ENCODE measurements at places on chromosomes 2 and 18. TPM values are rescaled to one million over a fixed set of nuclear protein-coding genes. Genes with fewer than 3 reads are reported as not detected.

DNA sequence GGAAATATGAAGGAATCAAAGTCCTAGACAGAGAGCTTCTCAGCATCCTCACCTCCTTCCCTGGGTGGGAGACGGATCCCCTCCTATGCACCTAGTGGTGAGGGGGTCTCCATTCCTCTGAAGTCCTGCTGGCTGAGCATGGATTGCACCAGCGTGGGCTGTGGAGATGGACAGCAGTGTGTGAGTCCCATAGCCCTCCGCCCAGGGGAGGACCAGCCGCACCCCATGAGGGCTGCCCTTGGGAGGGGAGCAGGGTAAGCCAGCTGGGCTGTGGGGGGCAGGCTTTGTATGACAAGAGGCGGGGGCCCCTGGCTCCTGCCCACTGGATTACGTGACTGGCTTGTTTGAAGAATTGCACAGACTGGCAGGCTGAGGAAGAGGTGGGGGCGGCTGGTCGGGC is 768.2 kb downstream of the GALR1 start:
- no peaks in the 10 kb centered on the region for H3K4me1 ChIP-seq
- H3K36me3 ChIP-seq: no peaks in the 10 kb centered on the region
- peaks cover 2% of the 10 kb centered on the region for H3K27me3 ChIP-seq

GRCh38 chr2:45001869-45002385 is 7.3 kb downstream of the SIX2 start:
- H3K4me3 ChIP-seq: peak overlapping the region; percentile 55
- no peak for DNase-seq
- H3K27me3 ChIP-seq: peaks cover 79% of the 10 kb centered on the region

DNA sequence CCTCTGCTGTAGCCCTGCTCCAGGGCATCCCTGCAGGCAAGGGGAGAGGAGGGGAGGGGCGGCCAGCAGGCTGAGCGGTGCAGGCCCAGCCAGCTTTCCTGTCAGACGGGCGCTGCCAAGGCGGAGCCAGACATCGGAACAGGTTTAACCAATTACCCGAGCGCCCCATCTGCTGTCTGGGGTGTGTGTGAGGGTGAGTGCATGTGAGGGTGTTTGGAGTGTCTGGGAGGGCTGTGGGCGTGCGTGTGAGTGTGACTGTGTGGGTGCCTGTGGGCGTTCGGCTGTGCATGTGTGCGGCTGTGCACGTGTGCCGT is 20.0 kb downstream of the EMX1 start:
- no peak for DNase-seq
- H3K36me3 ChIP-seq: no peaks in the 10 kb centered on the region

DNA sequence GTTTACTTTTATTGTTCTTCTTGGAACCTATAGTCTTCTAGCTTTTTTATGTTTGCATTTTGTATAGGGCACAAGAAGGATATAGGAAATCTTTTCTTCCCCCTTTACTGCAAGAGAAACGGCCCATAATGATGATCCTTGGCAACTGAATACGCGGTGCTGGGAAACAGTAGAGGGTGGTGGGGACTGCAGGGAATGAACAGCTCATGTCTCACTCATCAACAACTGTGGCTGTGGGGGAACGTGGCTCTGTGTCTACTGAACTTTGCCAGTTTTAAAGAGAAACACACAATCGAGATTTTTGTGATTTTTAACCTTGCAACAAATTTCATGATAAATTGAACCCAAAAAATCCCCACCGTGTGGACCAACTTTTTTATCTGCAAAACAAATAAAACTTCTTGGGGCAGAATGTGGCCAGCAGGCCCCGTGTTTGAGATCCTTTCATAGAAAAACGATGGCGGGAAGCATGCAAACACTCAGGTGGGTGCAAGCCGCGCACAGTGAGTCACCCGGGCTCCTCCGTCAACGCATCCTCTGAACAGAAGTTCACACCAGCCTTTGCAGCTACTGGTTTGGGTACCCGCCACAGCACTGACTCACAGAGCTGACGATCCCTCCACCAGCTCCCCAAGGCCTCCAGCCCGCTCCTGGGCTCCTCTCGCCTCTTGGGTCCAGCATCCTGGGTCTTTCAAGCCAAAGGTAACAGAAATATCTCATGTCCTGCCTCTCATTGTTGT is 149.3 kb downstream of the COL6A3 start:
- no peak overlapping the region for H3K27ac ChIP-seq
- no peaks in the 10 kb centered on the region for H3K27me3 ChIP-seq
- no peaks in the 10 kb centered on the region for H3K4me1 ChIP-seq
- H3K36me3 ChIP-seq: no peaks in the 10 kb centered on the region

DNA sequence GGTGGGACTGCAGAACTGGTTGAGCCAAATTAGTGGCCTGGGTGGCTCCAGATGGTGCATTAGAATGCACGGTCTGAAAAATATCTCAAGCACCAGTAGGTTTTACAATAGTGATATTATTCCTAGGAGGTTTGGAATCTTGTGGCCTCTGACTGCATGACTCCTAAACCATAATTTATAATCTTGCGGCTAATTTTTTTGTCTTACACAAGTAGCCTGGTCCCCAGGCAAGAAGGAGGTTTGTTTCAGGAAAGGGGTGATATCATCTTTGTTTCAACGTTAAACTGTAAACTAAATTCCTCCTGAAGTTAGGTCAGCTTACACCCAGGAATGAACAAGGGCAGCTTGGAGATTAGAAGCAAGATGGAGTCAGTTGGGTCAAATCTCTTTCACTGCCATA is 98.9 kb upstream of the ARL4C start:
- H3K4me1 ChIP-seq: no peaks in the 10 kb centered on the region
- no peaks in the 10 kb centered on the region for H3K36me3 ChIP-seq
- H3K27ac ChIP-seq: no peak overlapping the region
- DNase-seq: no peak

The NPHP1 gene
- 1.1 TPM for total RNA-seq
